Thoracic aorta (tissue), 2 donors: ENCODE measurements at places on chromosomes 7 and 10.

DNA sequence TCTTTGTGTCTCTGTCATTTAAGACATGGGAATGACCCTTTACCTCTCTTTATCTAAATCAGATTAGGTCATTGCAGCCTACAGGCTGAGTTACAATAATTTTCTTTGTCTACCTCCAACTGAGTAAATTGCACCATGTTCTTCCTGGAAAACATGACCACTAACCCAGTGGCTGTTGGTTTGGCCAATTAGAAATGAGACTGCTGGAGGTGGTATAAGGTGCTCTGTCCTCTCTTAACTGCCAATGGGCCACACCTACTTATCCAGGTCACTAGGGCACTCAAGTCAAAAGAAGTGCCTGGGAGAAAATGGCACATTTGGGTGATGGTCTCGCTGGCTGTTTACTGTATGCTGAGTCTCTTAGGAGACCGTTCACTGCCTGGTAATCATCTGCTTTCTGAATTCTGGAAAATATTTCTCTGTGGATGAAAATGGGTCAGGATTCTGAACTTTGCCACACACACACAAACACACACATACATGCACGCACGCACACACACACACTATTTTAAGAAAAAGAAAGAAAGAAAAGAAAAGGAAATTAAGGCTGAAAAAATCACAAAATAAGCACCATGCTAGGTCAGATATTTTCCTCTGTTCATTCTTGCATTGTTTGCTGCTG lies 16.4 kb downstream of the STAMBPL1 start:
- no peak for DNase-seq

DNA sequence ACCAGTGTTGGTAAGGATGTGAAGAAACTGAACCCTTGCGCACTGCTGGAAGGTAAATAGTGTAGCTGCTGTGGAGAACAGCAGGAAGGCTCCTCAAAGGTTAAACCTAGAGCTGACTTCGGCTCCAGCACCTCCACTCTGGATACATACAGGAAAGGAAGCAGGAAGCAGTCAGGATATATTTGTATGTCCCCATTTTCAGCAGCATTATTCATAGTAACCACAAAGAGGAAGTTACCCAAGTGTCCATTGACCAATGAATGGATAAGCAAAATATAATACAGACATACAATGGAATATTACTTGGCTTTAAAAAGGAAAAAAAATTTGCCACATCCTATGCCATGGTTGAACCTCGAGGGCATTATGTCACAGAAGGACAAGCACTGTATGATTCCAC lies 15.0 kb downstream of the RET start:
- DNase-seq = no peak

- no peak for DNase-seq
Observed at GRCh38 chr10:92571649-92572048, 2.2 kb downstream of the IDE start.

GRCh38 chr7:87218796-87219544 lies 562 bp downstream of the TMEM243 start:
- DNase-seq = no peak
